Activated naive CD4-positive, alpha-beta T cell treated with anti-CD3 and anti-CD28 coated beads, Interleukin-2, amount 50 U/mL, for 16 hours (primary cell): ENCODE measurements at places on chromosomes 13 and 19.

DNA sequence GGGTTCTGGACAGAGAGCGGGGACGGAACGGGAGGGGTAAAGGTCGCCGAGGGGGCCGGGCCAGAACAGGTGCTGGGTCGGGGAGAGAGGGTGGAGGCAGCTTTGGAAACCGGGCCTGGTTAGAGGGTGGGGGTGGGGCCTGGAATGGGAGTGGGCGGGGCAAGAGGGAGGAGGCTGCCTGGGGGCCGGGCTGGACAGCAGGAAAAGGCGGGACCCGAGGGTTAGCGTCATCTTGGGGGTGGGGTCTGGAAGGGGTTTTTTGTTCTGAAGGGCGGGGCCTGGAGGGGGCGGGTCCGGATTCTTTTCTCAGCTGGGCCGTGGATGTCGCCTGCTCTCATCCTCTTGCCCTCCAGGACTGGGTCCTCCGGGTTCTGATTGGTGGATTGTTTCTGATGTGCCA is 4.3 kb upstream of the ZNF813 start:
- no peak for DNase-seq

- no peak for DNase-seq
Measured at GRCh38 chr19:3586707-3587346, 1.5 kb downstream of the GIPC3 start.

GRCh38 chr19:14112809-14113385 is 4.7 kb downstream of the PRKACA start:
- DNase-seq, result no peak

- DNase-seq, result no peak
Measured at GRCh38 chr13:37627428-37627827, 28.9 kb upstream of the POSTN start.

- DNase-seq, result no peak
Measured at GRCh38 chr19:51559240-51559639, 11.8 kb upstream of the ZNF175 start.

DNA sequence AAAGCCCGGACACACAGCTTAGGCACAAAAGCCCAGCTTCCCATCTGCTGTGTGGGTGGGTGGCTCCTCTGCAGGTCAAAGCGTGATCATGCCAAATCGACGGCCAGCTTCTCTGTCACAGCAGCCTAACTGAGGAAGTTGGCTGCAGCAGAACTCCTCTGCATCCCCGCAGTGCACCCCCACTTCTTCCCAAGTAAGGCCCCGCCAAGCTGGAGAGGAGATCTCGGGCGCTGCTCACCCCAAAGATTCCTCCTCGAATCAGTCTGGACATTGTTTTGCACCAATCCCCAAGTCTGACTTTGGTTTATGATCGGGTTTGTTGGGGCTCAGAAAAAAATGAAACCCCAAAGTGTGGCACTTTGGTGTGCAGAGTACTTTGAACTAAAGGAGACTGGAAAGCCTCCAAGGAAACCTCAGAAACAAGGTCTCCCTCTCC is 19.7 kb upstream of the CPB2 start:
- peak; percentile 21 for DNase-seq

DNA sequence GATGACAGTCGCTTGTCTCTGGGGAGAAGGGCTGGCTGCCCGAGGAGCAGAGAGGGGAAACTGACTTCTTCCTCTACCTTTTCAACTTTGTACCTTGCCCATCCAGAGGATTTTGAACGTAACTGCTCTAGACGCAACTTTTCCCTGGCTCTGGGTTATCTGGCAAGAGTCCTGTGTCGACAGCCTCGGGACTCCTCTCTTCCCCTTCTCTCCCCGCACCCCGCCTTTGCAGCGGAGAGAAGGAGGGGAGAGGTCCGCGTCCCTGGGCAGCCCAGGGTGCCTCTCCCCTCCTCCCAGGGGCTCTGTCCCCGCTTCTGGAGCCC is 574 bp downstream of the SH3GL1 start:
- no peak for DNase-seq

DNA sequence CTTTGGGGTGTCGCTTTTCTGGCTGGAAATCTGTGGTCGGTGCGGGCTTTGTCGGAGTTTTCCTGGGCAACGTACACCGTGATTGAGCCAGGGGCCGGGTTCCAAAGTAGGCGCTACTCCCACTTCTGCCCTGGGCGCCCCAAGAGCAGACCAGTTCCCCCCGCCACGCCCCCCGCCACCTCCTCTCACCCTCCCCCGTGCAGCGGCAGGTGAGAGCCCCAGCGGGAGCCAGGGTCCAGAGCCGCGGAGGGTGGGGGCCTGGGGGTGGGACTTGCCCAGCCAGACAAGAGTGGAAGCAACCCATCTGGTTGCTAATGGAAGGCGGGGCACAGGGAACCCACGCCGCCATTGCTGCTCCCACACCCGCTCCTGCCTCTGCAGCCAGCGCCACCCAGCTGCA is 2195.9 kb downstream of the PCDH9 start:
- DNase-seq, result no peak

- no peak for DNase-seq
Measured at GRCh38 chr13:34655554-34655953, 286.5 kb upstream of the NBEA start.

DNA sequence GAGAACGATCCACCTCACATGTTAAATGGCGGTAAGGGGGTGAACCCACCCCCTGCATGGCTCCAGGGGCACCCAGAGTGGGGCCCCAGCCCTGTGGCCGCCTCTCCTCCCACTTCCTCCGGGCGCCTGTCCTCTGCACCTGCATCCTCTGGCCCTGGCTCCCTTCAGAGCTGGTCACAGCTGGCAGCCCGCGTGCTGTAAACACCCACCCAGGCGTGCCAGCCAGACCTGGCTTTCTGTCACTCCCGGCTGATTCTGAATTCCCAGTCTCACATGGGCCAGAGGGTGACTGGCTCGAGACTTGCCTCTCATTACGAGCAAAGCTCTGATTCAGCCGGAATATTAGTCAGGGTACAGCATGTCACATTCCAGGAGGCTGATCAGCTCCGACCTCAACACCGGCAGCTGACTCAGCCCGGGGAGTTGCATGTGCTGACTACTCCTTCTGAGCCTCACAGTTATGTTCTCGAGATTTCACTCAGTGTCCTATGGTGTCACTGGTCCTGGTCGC is 75.1 kb downstream of the GNG7 start:
- DNase-seq, result peak; percentile 55

DNA sequence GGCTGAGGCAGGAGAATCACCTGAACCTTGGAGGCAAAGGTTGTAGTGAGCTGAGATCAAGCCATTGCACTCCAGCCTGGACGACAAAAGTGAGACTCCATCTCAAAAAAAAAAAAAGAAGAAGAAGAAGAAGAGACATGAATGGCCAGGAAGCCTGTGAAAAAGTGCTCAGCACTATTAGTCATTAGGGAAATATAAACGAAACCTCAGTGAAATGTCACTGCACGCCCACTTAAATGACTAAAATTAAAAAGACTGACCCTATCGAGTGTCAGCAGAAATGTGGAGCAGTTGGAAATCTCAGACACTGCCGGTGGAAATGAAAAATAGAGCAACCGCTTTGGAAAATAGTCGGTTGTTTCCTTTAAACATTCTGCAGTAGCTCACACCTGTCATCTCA is 5.5 kb upstream of the TYROBP start:
- no peak for DNase-seq

DNA sequence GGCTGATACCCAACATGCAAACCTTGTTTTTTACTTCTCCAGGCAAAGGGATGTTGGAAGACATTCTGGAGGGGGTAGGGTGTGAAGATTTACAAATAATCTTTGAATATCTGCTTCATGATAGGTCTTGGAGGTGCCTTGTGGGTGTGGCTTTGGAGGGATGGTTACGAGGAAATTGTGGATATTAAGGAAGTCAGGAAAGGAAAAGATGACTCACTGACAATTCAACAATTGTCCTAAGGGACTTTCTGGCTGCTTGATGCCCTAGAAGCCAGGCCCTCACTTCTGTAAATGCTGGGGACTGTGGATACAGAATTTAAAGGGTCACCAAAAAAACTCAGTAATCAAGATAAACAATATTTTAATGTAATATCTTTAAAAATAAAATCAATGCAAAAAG is 37.4 kb upstream of the ZNF527 start:
- no peak for DNase-seq

- DNase-seq, result no peak
Measured at GRCh38 chr19:8665468-8666213, 33.0 kb downstream of the ACTL9 start.

- no peak for DNase-seq
Measured at GRCh38 chr19:34308381-34309367, 54.3 kb downstream of the GARRE1 start.

- no peak for DNase-seq
Measured at GRCh38 chr13:109900741-109901140, 114.4 kb upstream of the IRS2 start.
